ENCODE measurements at places on chromosomes 1 and 21.

DNA sequence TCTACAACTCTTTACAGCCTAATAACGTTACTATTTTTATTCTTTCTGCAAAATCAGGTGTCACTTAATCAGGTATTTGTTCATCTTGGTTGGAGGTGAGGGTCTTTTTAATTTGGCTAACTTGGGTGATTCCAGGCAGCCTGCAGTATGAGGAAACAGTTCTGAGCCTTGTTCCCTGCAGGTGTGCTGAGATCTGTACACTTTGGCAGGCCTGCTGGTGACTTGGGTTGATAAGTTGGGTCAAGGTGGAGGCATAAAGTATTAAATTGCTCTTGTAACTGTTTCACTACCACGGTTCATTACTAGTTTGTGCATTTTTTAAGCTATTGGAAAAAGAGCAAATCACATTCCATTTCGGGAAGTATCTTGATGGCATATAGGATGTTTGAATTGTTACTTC lies 10.0 kb downstream of the MAP3K21 start:
- no peak for DNase-seq

DNA sequence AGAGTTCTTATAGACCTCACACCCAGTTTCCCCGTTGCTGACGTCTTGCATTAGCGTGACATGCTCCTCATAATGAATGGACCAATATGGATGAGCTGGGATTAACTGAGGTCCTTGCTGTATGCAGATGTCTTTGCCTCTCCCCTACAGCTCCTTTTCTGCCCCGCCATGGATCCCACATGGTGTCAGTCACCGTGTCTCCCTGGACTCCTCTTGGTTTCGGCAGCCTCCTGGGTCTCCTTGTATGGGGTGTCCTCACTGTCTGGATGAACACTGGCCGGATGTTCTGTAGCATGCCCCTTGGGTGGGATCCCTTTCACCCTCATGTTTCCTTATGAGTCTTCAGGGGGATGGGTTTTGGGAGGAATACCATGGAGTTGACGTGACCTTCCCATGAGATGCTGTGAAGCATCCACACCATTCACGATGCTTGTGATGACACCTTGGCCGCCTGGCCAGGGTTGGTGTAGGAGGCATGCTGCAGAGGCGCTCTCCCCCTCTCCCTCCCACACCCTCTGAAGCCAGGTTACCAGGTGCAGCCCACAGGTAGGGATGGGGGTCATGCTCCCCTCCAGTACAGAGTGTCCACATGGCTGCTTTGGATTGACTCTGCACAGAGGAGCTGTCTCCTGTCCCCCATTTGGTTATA lies 4.4 kb downstream of the GJC2 start:
- DNase-seq, result no peak

- no peak for DNase-seq
Observed at GRCh38 chr1:43651188-43651587, 1.2 kb downstream of the KDM4A start.

GRCh38 chr1:207026104-207026534 lies 6.4 kb downstream of the C1orf116 start:
- DNase-seq, result no peak

DNA sequence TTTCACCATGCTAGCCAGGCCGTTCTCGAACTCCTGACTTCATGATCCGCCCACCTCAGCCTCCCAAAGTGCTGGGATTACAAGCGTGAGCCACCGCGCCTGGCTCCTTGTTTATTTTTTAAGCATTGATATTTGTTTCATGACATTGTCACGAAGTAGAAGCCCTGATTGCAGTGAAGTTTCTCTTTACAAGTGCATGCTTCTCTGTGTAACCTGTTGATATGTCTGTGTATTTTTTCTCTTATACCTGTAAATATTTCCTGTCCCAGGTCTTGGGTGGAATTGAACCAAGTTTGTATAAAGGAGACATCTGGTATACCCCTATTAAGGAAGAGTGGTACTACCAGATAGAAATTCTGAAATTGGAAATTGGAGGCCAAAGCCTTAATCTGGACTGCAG lies 73.5 kb upstream of the FAM3B start:
- DNase-seq, result no peak

- DNase-seq, result no peak
Observed at GRCh38 chr1:41617336-41617735, 132.9 kb upstream of the EDN2 start.

- no peak for DNase-seq
Observed at GRCh38 chr1:241825581-241825980, 22.4 kb upstream of the EXO1 start.

DNA sequence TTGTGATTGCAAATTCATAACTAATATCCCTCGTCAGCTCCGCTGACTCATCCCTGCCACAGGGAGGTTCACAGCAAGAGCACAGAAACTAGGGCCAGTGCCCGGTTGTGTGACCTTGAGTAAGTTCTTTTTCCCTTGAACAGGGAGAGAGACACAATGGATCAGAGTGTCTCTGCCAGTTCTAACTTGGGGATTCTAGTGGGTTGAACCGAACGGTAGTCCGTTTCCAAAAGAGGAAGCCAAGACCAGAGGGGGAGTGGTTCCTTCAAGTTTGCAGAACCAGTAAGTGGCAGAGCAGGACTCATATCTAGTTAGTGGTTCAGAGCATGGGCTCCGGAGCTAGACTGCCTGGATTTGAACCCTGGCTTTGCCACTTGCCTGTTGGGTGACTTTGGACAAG lies 4.9 kb upstream of the SHISA4 start:
- peak; percentile 59 for DNase-seq

DNA sequence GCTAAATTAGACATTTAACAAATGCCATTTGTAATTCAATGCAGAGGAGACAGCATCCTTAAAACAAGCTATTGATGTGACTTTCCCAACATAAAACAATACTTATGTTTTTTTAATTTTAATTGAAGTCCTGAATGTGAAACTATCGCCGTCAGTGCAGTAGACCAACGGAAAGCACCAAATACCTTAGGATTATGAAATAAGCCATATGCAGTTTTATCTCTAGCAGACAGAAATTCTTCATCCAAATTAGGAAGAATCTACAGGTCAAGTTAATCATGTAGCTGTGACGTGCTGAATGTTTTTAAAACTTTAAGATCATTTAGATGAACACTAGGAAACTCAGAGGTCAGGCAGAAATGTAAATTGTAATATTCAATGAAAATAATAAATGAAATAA lies 714 bp upstream of the ST6GALNAC5 start:
- no peak for DNase-seq

- DNase-seq, result peak; percentile 15
Observed at GRCh38 chr1:107145637-107146036, 4.8 kb downstream of the NTNG1 start.

DNA sequence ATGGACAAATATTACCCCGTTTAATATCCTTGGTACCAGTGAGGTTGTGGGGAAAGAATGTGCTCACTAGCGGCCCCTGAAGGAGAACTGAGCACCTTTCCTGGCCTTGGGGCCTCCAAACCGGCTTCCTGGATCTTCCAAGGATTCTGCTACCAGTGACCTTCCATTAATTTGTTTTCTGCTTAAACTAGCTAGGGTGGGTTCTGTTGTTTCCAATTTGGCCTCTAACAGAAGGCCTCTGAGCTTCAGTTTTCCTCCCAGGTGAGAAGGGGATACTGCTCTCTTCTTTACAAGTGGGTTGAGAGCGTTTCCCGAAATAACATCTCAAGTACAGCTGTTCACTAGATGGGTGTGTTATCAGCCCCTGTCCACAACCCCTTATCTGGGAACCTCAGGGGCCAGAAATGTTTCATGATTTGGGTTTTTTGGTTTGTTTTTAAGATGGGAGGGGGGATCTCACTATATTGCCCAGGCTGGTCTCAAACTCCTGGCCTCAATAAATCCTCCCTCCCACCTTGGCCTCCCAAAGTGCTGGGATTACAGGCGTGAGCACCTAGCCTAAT lies 16.9 kb upstream of the IFNGR2 start:
- no peak for DNase-seq

- DNase-seq, result no peak
Observed at GRCh38 chr1:15231714-15232201, 15.3 kb upstream of the FHAD1 start.

- no peak for DNase-seq
Observed at GRCh38 chr21:39197448-39198233, 14.4 kb upstream of the PSMG1 start.

GRCh38 chr1:39755965-39756659 lies 15.0 kb downstream of the OXCT2 start:
- no peak for DNase-seq

- peak; percentile 23 for DNase-seq
Observed at GRCh38 chr1:78060857-78061563, 15.2 kb downstream of the GIPC2 start.

GRCh38 chr1:64231153-64231552 lies 27.7 kb downstream of the UBE2U start:
- DNase-seq, result no peak

- DNase-seq, result peak; percentile 85
Observed at GRCh38 chr21:36323032-36323431, 3.0 kb downstream of the MORC3 start.

DNA sequence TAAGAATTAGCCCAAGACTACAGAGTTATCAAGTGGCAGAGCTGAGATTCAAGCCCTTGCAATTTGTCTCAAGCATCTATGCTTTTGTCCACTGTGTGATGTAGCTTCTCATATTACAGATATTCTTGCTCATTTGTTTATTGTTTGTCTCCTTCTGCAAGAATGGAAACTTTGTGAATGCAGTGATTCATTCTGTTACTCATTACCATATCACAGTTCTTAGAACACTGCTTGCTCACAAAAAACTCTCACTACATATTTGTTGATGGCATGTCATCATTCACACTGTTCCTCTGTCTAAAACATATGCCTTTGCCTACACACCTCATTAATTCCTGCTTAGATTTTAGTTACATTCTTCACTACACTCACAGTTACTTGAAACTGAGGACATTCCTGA lies 1198.9 kb downstream of the PLA2G4A start:
- DNase-seq, result no peak

DNA sequence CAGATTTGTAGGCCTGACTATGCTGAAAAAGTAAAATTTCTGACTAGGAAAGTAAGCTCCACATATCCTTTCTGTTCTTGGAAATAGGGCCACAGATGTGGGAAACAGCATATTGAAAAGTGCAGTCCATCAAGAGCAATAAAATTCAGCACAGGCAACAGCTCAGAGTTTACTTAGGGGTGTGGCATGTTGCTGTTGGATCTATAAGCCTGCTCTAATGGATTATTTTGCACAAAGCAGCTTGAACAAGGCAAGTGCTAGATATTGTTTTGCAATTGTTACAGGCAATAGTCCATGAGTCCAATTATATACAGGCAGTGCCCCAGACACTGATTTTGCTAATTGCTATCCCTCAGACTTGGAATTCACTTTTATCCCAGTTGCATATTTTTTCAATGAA lies 289.8 kb upstream of the SNX7 start:
- no peak for DNase-seq

GRCh38 chr1:83043244-83043643 lies 955.7 kb downstream of the TTLL7 start:
- DNase-seq, result no peak

GRCh38 chr1:67274623-67275325 lies 32.9 kb upstream of the IL12RB2 start:
- DNase-seq, result no peak

- DNase-seq, result no peak
Observed at GRCh38 chr21:36166705-36167104, 10.1 kb downstream of the DOP1B start.

DNA sequence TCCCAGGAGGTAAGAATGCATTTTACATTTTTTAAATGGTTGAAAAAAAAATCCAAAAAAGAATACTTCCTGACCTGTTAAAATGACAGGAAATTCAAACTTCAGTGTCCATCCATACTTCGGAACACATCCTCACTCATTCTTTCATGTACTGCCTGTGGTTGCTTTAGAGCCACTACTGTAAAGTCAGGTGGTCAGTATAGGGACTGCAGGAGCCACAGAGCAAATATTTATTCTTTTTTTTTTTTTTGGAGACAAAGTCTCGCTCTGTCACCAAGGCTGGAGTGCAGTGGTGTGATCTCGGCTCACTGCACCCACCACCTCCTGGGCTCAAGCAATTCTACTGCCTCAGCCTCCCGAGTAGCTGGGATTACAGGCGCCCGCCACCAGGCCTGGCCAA lies 124.7 kb downstream of the CLIC6 start:
- DNase-seq, result no peak

DNA sequence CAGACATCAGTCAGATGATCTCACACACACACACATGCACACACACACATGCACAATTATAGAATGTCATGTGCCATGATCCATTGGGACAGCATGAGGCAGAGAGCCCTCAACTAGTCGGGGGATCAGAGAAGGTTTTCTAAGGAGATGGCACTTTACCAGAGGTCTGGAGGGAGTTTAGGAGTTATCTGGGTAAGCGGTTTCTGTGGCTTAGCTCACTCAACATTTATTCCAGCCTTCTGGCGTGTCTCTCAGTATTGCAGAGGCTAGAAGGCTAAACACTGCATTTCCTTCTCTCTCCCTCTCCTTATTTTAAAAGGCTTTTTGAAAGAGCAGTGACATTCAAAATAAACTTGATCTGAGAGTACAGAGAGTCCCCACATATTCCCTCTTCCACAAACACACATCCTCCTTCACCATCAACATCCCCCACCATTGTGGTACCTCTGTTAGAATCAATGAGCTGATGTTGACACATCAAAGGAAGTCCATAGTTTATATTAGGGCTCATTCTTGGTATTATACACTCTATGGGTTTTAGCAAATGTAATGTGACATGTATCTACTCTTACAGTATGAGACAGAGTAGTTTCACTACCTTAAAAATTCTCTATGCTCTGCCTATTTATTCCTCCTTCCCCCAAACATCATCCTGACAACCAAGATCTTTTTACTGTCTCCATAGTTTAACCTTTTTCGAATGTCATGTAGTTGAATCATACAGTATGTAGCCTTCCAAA lies 9.0 kb upstream of the PLA2G2A start:
- no peak for DNase-seq

- DNase-seq, result no peak
Observed at GRCh38 chr1:232987046-232987773, 36.8 kb downstream of the NTPCR start.

GRCh38 chr1:167022384-167022783 lies 33.3 kb downstream of the MAEL start:
- no peak for DNase-seq

Data from KBM-7 (cell line).